ENCODE measurements at places on chromosomes 12 and 14.

GRCh38 chr14:37968664-37969240 lies 239.0 kb upstream of the SSTR1 start:
- DNase-seq, result no peak

- DNase-seq, result no peak
Observed at GRCh38 chr12:68612202-68612601, 1.5 kb downstream of the RAP1B start.

- no peak for DNase-seq
Observed at GRCh38 chr12:13243516-13244070, 47.1 kb downstream of the EMP1 start.

DNA sequence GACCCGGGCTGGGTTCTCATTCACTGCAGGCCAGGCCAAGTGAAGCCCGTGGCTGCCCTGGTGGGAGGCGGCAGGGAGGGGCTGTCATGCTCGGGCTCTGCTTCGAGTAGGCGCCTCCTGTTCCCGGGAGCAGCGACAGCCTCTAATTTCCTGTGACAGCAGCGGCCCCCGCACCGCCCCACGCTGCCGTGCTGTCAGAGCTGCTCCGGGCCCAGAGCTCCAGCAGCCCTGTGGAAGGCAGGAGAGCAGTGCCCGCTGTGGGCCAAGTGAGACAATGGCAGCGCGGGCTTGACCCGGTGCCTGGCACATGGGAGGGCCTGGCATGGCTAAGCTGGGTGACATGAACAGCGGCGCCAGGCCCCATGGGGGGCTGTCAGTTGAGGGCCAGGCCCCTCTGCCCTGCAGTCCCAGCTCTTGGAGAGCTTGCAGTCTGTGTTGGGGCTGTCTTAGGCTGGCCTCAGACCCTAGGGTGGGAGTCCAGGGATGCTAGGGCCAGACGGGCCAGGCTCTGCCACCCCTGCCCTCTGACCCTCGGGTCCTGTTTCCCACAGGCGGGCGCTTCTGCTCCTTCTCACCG lies 5.1 kb downstream of the TRMT61A start:
- no peak for DNase-seq

DNA sequence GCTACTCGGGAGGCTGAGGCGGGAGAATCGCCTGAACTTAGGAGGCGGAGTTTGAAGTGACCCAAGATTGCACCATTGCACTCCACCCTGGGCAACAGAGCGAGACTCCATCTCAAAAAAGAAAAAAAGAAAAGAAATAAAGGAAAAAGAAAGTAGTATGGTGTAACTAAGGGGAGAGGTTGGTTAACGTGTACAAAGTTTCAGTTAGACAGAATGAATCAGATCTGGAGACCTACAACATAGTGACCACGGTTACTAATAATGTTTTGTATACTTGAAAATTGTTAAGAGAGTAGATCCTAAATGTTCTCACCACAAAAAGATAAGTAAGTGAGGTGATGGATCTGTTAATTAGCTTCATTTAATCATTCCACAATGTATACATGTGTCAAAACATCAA lies 1208.8 kb downstream of the VRK1 start:
- DNase-seq, result no peak

GRCh38 chr12:27002141-27002540 lies 12.0 kb downstream of the TM7SF3 start:
- DNase-seq, result no peak

Measured in activated T-cell treated with anti-CD3 and anti-CD28 coated beads, Interleukin-2, amount 50 U/mL, for 72 hours (primary cell).